Forelimb muscle (tissue), 1 donor: ENCODE measurements at places on chromosomes 2 and 18. TPM values are rescaled to one million over a fixed set of nuclear protein-coding genes. Genes with fewer than 3 reads are reported as not detected.

- no peak for DNase-seq
These were observed 1218.5 kb downstream of the SUCLG1 start for GRCh38 chr2:83240611-83241010.

The C2orf78 gene
- polyA plus RNA-seq: not detected

GRCh38 chr2:218130822-218131221, 5.0 kb downstream of the CXCR2 start:
- DNase-seq: no peak

DNA sequence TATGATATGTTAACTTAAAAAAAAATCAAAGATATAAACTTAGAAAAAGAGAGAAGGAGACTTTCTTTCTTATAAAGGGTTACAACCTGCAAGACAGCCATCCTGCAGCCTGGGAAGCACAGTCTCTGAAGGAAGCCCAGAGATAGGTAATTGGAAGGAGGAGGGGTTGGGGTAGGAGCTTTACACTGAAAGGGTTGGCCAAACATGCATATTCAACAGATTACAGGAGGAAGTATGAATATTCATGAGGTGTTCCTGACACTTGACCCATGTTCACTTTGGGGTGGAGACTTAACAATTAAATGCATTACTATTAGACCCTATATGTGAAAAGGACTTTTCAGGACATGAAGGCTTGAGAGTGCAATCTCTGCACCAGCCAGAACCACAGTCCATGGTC, 71.7 kb upstream of the CDH2 start:
- no peak for DNase-seq

DNA sequence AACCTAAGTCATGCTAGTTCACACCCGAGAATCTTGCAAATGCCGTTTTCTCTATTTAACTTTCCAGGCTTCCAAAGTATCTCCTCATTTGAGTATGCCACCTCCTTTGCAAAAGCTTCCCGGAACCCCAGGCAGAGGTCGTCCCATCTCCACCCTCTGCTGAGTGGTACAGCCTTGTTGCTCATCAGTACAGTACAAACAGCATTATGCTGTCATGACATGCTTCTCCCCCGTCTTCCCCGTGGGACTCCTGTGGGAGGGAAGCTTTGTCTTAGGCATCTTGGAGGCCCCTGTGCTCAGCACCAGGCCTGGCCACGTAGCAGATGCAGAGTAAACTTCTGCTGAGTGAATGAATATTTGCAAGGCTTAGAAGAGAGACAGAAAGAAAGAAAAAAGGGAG, 102.7 kb downstream of the CDCA7 start:
- no peak for DNase-seq

GRCh38 chr2:10253596-10254372, 48.9 kb upstream of the HPCAL1 start:
- no peak for DNase-seq

GRCh38 chr2:136236019-136236418, 118.1 kb upstream of the CXCR4 start:
- no peak for DNase-seq
